ENCODE measurements at places on chromosomes 4 and X.

DNA sequence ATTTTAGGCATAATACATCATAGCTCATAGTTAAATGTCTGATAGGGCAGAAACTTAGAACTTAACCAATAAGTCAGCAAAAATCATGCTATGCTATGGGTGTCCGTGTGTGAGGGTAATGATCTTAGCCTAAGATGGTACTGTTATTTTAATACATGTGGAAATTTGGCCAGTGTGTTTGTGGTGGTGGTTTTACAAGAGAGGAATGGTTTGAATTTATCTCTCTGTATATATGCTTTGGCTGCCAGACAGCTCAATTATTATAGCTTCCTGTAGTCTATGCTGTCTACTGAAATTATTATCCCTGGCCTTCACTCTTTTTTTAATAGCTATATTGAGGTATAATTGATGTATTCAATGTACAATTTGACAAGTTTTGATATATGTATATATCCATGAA, 21.3 kb downstream of the ZNF330 start:
- DNase-seq: no peak

DNA sequence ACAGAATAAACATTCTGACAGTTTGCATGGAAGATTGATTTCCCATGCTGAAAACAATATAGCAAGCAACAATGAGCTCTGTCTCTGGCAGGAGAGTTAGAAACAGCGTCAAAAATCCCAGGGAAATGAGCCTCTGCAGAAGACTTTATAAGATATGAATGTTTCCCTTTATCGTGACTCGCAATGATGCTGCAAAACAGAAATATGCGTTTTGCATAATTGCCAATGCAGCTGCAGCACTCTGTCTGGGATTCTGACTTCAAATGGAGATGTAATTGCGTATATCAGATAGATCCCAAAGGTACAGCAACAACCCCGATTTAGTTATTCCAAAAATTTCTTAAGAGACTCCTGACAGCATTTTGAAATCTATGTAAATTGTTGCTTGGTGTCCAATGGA, 702.4 kb upstream of the EPHA5 start:
- DNase-seq: no peak

DNA sequence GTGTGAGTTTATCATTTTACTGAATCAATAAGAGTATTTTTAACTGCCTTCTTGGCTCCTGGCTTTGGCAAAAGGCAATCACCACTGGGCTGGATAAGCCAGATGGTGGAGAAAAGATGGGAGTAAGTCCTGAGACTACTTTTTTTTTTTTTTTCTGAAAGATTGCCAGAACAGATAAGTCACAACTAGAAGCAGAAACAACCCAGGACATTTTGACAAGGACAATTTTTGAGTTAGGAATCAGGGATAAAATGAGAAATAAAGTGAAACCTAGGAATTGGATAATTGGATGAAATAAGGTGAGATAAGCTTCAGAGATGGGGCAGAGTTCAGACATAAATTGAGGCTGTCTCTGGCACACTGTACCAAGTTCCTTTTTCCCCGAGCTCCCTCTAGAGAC, 471.0 kb downstream of the KLHL13 start:
- no peak for DNase-seq

GRCh38 chrX:31269914-31270313, 198.1 kb upstream of the FTHL17 start:
- no peak for DNase-seq

DNA sequence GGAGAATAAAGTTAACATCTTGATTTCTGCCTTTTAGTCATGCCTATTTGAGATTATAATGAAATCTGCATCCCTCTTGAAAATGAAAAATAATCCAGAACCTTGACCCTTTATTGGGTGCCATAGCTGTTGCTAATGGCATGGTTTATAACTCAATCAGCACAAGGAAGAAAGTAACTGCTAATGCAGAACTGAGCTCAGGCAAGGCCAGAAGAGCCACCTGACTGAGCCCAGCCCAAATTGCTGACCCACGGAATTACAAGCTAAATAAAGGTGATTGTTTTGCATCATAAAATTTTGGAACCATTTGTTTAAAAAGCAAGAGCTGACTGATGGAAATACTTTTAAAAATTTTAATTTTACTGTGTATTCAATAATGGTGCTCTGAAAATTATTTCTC, 76.4 kb upstream of the TBL1X start:
- no peak for DNase-seq

DNA sequence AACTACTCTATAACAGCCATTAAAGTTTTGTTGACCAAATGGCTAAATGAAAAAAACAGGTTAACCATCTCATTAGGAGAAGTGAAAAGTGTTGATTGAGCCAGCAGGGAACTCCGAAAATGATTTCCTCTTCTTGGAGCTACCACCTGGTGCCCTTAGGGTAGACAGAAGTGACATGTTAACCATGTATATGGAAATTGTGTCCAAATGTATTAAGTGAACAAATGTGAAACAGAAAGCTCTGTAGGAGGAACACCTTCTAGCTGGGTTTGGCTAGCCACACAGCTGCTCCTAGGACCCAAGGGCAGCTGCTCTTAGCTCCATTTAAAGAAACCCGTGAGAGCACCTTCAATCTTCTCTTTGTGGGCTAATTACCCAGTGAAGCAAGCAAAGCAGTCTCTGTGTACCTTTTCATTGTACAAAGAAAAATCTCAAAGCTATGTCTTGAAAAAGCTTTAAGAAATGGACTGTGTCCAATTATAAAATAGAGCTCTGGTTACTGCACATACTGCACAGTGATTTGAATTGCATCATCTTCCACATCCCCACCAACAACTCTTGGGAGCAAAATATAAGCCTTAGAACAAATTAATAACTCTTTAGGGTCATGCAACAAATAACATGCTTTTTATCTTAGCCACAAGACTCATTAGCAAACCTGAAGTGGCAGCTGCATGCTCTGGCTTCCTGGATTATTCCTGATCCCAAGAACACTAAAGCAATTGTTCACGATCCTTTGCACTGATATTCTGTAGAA, 59.2 kb upstream of the PARM1 start:
- DNase-seq: no peak
